Ascending aorta (tissue), 2 donors: ENCODE measurements at places on chromosomes 1 and 21.

DNA sequence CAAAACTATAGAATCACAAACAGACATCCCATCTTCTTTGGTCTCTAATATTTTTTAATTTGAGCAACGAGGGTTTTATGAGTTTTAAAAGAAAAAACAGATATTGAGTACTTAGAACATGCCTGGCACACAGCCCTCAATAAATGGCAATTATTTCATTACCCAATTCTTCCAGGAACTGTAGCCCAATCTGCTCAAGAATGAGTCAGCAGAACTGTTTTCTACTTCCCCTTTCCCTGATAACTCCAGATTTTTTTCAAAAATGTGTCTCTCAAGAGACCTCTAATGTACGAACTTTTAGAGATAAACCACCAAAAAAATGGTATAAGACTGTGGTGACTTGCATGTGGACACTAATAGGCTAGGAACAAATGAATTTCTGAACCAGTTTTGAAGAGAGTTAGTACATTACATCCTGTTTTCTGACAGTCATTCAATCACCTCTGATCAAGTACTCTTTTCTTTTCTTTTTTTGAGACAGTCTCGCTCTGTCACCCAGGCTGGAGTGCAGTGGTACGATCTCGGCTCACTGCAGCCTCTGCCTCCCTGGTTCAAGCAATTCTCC lies 11.5 kb downstream of the ABL2 start:
- DNase-seq = no peak

- DNase-seq = no peak
Observed at GRCh38 chr1:1510912-1511532, 940 bp upstream of the ATAD3A start.

DNA sequence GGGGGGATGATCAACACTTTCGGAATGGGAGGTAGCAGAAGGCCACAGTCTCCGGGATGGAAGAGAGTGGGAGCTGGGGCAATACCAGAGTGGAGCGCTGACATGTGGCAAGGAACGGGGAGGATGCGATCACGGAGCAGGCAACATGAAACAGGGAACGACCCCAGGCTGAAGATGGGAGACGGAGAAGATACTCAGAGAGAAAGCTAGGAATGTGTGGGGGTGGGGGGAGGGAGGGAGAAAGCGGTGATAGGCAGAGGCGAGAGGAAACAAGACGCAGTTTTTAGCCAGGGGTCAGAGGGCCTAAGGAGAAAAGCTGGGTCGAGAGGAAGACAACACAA lies 577 bp downstream of the RAB3GAP2 start:
- no peak for DNase-seq

DNA sequence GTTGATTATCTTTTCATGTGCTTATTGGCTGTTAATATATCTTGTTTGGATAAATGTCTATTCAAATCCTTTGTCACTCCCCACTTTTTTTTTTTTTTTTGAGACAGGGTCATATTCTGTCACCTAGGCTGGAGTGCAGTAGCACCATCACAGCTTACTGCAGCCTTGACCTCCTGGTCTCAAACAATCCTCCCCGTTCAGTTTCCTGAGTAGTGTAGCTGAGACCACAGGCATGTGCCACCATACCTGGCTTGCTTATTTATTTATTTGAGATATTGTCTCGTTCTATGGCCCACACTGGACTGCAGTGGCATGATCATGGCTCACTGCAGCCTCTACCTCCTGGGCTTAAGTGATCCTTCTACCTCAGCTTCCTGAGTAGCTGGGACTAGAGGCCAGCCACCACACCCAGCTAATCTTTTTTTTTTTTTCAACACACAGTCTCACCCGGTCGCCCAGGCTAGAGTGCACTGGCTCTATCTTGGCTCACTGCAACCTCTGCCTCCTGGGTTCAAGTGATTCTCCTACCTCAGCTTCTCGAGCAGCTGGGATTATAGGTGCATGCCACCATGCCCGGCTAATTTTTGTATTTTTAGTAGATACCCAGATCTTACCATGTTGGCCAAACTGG lies 13.9 kb upstream of the MYCL start:
- no peak for DNase-seq

DNA sequence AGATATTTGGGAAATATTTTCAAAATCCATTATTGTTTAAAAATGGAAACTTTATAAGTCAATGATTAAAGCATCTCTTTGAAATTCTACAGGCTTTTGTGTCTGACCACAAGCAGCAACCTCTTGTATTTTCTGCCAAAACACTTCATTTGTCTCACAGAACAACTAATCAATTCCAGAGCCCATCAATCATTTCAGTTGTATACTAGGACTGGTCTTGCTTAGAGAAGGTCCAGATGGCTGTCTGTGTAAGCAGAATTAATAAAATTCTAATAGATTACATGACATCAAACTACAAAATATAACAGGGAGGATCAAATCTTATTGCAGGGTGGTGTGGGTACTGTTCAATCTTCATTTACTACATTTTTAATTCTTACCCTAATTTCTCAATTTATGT lies 76.4 kb downstream of the ACBD6 start:
- DNase-seq = no peak

DNA sequence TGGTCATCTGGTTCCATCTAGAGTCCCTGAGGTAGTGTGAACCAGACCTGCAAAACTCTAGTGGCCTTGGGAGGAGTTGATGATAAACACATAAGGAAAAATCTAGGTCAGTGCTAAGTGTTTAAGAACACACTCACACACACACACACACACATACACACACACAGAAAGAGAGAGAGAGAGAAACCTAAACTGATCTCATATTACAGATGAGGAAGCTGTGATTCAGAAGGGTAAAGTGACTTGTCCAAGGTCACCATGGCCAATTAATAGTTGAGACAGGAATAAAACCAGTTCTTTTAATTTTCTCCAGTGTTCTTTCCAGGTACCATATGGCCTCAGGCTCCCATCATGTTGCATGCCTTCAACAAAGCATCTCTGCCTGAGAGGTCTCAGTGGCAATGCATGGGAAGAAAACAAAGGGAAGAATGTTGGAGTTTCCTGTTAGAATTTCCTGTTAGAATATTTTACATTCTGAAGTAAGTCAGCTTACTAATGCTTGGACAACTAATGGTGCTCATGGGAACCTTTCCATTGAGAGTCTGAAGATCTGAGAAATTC lies 77.3 kb upstream of the TSPAN2 start:
- DNase-seq = no peak

DNA sequence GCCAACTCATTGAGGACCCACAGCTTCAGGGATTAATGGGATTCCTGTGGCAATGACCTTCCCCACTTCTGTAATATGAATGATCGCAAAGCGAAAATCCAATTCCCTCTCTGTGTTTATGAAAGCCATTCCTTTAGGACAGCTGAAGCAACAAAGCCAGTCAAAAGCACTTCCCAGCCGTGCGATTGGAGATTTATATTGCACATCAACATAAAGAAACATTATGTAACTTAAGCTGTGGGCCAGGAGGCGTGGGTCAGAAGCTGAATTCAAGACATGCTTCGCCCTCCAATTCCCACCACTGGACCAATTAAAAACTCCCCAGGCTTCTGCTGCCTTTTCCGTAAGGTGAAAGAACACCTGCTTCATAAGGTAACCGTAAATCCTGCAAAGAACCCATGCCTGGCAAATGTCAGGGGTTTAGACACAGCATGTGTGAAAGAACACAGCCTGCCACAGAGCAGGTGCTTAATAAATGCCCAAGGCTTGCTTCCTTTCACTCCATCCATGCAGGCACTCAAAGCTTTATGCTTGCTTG lies 138.9 kb upstream of the SOD1 start:
- no peak for DNase-seq

- no peak for DNase-seq
Observed at GRCh38 chr1:94883691-94884090, 43.2 kb downstream of the CNN3 start.

GRCh38 chr1:63674238-63674864 lies 81.1 kb downstream of the PGM1 start:
- DNase-seq = no peak

- DNase-seq = no peak
Observed at GRCh38 chr1:151612501-151613281, 841 bp downstream of the SNX27 start.

DNA sequence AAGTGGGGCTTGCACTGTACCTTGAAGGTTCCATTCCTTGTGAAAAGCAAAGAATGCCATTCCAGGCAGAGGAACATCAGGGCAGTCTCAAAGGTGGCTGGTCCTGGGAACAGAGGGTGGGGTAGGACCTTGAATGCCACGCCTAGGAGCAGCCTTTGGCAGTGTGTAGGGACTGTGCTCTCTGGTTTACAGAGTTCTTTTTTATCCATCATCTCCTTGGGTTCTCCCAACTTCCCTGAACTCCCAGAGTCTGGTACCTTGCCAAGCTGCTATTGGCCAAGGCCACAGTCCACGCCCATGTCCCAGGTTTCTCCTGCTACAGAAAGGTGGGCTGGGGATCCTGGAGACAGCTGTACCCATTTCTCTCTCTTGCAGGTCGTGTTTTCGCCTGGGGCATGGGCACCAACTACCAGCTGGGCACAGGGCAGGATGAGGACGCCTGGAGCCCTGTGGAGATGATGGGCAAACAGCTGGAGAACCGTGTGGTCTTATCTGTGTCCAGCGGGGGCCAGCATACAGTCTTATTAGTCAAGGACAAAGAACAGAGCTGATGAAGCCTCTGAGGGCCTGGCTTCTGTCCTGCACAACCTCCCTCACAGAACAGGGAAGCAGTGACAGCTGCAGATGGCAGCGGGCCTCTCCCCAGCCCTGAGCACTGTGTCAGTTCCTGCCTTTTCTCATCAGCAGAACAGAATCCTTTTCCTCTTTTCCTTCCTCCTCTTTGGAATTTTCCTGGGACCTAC lies 15.3 kb upstream of the TRNAU1AP start:
- no peak for DNase-seq

DNA sequence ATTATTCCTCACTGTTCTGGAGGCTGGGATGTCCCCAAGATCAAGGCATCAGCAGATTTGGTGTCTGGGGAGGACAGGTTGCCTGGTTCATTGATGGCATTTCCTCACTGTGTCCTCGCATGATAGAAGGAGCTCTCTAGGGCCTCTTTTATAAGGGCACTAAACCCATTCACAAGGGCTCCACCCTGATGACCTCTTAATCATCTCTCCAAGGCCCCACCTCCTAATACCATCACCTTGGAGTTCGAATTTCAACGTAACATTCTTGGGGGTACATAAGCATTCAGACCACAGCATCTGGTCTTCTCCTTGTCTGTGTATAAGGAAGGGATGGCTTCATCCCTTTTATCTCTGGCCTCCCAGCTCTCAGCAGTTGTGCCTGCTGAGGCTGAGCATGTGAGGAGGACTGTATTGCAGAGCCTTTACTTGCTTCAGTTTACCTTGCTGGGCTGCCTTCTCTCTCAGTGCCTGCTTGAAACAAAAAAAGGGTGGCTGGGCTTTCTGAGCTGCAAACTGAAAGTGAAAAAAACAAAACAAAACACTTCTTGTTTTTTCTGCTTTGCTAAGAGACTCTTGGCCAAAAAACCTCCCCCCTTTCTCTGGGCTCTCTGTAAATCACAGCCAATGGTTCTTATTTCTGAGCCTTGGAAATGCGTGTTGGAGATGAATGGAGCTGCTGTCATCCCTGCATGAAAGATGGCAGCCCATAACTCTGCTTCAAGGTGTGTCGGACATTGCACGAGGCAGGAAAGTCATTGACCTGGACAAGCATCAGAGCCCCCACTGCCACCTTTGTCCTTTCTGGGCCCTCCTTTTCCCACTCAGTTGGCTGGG lies 75.8 kb downstream of the RHOU start:
- DNase-seq = no peak

- no peak for DNase-seq
Observed at GRCh38 chr1:7680207-7680954, 90.7 kb upstream of the VAMP3 start.

DNA sequence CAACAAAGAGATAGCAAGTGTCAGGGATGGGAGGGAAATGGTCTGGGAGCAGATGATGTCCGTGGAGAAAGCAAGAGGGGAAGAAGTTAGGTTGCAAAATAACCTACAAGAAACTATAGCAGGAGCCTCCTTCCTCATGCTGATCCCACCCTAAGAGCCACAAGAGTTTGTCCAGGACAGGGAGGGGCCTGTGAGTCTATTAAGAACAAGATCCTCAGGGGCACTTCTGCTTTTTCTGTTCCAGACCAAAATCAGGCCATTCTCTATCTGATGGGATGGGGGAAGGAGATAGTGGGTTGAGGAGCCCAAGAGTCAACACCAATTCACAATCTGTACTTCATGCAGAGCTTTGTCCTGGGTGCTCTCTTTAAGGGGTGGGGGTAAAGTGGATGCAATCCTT lies 7.7 kb upstream of the ATP1A4 start:
- DNase-seq = no peak

- no peak for DNase-seq
Observed at GRCh38 chr1:159250638-159251216, 46.1 kb downstream of the ACKR1 start.
